ENCODE measurements at places on chromosomes 1 and 21.
A peak's percentile ranks its signal among the peaks of the same experiment; 100 is the strongest.

DNA sequence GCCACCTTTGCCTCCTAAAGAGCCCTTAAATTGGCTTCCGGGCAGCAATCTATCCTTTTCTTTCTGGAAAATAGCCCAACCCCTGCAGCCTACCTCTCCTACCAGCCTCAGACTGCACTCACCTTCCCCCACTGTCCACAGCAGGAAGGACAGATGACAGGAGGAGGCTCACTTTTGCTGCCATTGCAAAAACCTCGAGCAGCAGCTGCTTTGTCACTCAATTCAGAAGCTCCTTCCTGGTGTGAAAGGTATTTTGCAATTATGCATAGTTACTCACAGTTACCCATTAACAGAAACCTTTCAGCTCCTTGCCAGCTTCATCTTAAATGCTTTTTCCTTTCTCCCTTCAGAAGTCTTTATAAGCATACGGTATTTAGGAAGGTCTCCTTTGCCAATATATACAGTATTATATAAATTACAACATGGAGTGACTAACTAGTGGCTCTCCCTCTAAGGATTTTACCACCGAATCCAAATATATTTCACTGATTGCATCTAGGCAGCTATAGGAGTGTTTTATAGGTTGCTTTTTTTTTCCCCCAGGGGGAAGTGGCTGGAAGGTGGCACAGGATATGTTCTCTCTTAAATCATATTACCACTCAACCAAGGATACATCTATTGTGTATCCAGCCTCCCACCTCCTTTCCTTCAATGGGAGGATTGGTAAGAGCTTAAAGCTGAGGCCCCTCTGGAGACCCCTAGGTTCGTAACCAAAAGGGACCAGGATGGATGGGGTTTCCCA is 142.1 kb upstream of the IPO9 start:
- no peak for DNase-seq

DNA sequence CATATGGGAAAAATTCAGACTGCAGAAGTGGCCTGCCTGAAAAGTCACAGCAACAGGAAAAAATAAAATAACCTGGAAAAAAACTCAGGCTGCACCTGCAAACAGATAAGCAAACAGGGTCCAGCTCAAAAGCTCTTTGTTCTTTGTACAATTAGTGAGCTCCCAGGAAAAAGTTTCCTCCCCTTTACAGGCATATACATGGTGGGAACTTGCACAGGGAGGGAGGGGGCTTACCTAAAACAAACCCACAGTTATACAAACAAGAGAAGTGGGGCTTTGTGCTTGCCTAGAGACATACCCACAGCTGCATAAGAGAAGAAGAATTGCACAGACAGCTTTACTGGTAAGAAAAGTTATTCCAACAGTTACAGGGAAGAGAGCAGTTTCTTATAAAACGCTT is 31.7 kb upstream of the COG2 start:
- DNase-seq, result no peak

GRCh38 chr1:32619701-32620485 is 30.5 kb downstream of the ZBTB8OS start:
- DNase-seq, result no peak

- no peak for DNase-seq
These were observed 119.7 kb downstream of the HHAT start for GRCh38 chr1:210448297-210448892.

- DNase-seq, result no peak
These were observed 102.2 kb upstream of the HAO2 start for GRCh38 chr1:119266386-119266785.

GRCh38 chr1:212561501-212561931 is 47.0 kb upstream of the ATF3 start:
- DNase-seq, result no peak

- no peak for DNase-seq
These were observed 11.5 kb upstream of the ZNF362 start for GRCh38 chr1:33244809-33245186.

DNA sequence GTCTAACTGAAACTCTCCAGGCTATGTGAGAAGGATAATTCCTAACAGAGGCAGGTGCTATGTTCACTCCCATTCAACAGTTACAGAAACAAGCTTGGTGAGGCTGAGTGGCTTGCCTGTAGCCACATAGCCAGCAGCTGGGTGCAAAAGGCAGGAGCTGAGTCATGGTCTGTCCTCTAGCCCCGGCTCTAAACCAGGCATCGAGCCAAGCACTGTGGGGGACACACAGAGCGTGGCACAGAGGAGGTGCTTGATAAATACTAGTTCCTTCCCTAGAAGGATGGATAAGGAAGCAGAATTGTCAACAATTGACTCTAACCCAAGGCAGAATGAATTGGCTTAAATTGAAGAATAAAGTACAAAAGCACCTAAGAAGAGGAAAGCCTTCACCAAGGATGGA is 10.4 kb upstream of the KCNA2 start:
- DNase-seq, result no peak

DNA sequence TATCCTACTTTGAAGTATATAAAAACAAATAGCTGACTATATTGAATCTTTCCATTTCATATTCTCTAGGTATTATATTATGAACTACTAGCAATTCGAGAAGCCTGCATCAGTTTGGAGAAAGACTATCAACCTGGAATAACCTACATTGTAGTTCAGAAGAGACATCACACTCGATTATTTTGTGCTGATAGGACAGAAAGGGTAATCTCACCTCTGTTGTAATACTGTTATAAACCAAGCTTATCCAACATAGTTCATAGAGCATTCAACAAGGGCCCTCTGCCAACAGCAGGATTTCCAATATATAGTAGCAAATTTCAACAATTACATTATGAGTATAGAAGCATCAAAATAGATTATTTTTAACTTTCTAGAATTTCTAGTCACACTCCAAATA is 43.7 kb upstream of the TEKT2 start:
- no peak for DNase-seq

GRCh38 chr1:42010381-42010780 is 91.7 kb upstream of the HIVEP3 start:
- no peak for DNase-seq

GRCh38 chr1:85027242-85027983 is 20.9 kb downstream of the MCOLN3 start:
- DNase-seq, result no peak

DNA sequence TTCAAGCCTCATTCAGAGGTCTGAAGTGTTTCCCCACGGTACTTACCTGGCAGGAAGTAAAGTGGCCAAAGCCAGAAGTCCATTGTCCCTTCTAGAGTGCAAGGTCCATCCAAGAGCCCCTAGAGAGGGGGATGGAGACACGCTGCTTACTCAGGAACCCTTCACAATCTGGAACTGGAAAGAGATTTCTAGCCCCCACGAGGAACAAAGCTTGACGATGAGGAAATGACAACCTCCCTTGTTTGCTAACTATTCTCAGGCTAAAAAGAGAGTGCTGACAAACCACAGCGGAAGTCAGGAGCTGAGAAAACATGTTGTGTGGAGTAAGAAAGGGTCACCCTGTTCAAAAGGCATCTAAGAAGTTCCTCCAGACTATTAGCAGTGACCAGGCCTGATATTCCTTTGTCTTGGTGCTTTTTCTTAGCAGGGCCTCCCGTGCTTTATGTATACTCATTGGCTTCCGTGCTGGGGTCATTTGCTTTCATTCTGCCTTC is at the start of gene FCMR:
Gene FCMR (minus strand): TSS at position 170 of the 494 bp plus-strand sequence. CDS start 87 bp downstream, at position 83.
- no peak for DNase-seq

DNA sequence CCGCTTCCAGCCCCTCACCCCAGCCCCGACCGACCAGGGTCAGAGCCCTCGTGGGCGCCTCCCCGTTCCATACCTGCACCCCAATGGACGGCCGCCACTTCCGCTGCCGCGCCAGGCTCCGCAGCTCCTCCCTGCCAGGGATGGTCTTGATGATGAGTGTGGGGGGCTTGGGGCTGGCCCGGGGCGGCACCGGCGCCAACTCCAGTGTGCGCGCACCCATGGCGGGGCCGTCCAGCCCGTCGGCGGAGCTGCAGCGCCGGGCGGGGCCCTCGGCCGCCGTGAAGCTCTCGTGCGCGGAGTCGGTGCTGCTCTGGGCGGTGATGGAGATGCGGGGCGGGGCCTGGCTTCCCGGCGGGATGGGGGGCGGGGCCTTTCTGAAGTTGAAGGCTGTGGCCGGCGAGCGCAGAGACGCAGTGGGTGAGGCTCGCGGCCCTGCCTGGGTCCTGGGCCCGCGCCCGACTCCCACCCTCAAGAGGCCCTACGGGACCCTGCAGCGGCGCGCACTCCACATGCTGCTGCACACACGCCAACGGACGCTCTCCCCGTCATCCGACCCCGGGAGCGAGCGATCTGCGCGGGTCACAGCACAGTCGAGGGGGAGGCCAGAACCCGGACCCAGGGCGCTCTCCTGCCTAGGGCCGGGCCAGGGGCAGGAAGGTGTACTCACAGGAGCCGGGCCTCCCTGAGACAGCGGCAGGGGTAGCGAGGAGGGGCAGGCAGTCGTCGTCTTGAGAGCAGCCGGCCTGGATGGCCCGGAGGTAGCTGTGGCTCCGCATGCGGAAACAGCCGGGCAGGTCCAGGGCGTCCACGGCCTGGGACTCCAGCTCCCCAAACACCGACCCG is 26.1 kb upstream of the SMIM12 start:
- no peak for DNase-seq

GRCh38 chr1:232389744-232390143 is 240.2 kb downstream of the SIPA1L2 start:
- no peak for DNase-seq

- DNase-seq, result no peak
These were observed 94.4 kb upstream of the KRTAP19-8 start for GRCh38 chr21:31132574-31133242.

GRCh38 chr1:218656301-218657037 is 311.3 kb downstream of the TGFB2 start:
- DNase-seq, result no peak

- no peak for DNase-seq
These were observed 365.6 kb downstream of the DUSP10 start for GRCh38 chr1:221376286-221376685.

- DNase-seq, result no peak
These were observed at the start of gene SLAMF9 for GRCh38 chr1:159953536-159954515. Gene SLAMF9, minus strand, starts transcription at chr1:159954237. Its CDS starts 100 bp downstream, at chr1:159954137.

GRCh38 chr1:59266180-59266926 is 30.5 kb upstream of the FGGY start:
- no peak for DNase-seq

DNA sequence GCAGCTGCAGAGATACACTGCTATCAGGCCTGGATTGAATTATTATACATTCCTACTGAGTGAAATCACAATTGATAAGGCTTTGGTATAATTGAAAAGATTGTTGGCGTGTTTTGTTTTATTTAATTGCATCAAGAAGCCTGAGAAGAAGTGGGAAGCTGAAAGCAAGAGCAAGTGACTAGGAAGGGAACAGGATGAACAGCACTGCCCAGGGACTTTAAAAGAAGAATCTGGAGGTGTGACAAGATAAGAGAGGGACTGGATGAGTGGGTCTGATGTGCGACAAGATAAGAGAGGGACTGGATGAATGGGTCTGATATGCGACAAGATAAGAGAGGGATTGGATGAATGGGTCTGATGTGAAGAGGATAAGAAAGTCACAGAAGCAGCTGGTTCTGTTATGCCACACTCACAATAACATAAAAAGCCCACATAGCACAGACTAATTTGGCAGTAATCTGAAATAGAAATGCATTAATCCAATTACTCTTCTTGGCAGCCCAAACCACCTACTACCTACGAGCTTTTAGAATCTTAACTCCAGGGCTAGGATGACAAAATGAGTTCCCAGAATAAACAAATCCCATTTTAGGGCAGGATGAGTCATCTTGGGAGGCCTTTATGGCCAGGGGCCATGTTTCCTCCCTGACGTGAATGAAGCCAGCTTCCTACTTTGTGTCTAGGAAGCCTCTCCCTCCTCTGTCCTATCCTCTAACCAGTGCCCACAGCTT is 129.7 kb downstream of the DUSP10 start:
- no peak for DNase-seq

DNA sequence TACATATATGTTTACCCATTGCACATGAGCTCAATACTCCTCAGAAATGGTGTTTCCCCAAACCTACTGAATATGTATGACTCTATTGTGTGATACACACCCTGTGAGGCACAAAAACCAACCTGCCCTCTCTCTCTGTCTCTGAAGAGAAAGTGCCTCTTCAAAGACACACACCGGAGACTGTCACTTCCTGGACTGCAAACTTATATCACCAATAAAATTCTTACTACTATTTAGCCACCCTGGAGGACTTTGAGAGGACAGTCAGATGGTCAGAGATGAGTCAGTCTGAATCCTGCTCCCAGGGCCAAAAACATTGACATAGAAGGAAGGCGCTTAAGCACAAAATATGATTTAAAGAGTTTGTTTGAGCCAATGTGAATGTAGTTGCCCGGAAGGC is 110.4 kb downstream of the PPIAL4G start:
- no peak for DNase-seq

GRCh38 chr1:1869469-1869868 is 21.4 kb downstream of the GNB1 start:
- DNase-seq, result no peak

GRCh38 chr1:117067533-117068370 is 7.6 kb downstream of the TTF2 start:
- DNase-seq, result peak; percentile 53

GRCh38 chr1:163047951-163048659 is 21.1 kb upstream of the RGS4 start:
- no peak for DNase-seq

DNA sequence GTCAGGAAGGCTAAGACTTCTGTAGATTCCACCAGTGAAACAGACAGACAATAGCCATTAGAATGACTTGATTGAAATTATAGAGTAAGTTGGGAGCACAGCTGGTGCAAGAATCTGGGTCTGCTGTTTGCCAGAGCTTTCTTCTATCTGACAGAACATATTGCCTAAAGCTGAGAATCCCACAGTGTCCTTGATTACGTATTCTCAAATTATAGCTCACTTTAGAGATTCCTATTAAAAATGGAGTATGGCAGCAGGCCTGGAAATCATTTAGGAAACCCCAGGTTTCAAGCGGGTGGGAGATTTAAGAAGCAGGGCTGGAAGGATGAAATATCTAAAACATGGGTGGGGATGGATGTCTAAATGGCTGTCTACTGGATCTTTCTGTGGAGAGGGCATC is 639.7 kb upstream of the CXADR start:
- DNase-seq, result no peak

All from NCI-H187 treated with DMSO at 0.1 percent for 48 hours (cell line).